ENCODE measurements at places on chromosomes 12 and 14.

GRCh38 chr12:49043856-49044258 is 16.7 kb downstream of the KMT2D start:
- DNase-seq: peak; percentile 48

DNA sequence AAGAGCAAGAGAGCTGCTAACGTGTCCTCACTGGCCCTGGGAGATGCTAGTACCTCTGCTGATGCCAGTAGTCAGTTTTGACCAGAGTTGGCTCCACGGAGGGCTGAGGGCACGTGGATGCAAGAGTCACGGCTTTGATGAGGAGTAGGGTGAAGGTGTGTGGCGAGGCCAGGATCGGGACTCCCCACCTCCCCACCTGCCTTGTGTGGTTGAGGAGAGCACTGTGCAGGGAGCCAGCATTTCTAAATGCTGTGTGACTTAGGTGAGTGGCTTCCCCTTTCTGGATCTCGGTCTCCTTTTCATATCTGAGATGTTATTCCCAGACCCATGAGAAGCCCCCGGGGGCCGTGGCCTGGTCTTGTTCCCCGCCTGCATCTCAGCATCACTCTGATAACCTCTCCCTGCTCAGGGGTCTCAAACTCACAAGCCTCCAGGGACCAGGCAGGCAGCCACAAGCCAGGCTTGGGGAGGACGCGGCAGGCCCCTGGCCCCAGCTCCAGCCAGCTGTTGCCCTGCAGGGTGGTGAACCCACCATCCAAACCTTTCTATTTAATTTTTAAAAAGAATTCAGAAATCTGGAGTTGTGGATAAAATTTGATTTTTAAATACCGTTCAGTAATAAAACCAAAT is 32.1 kb downstream of the MVK start:
- DNase-seq: no peak

DNA sequence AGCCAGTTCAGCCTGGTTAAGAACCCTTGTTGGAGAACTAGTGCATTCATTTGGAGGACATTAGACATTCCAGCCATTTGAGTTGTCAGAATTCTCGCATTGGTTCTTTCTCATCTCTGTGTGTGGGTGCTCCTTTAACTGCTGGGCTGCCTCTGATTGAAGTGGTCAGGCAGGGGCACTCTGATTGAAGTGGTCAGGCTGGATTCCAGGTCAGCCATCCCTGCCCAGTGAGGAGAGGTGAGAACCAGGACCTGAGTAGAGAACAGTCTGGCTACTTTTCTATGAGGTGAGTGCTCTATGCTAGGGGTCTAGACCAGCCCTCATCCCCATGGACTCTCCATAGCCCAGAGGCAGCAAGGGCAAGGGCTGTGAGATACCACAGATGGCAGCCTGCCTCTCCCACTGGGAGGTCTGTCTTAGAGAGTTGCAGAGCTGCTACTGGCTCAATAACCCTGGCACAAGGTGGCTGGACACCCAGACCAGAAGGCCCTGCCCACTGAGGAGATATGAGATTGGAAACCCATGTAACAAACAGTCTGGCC is 691.6 kb downstream of the TMTC2 start:
- DNase-seq: no peak

GRCh38 chr14:72714094-72714493 is 179.8 kb downstream of the DPF3 start:
- DNase-seq: no peak

DNA sequence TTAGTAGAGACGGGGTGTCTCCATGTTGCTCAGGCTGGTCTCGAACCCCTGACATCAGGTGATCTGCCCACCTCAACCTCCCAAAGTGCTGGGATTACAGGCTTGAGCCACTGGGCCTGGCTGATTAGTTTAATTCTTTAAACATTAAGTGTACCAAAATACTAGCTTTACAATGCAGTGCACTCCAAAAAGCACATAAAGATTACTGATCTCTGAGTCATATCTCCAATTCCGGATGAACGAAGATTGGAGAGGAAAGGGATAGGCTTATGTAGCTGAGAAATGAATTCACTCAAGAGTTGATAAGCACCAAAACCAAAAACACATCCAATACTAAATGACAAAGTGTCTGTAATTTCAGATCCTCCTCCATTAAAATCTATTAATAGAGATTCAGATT is 15.1 kb downstream of the NAV3 start:
- DNase-seq: no peak

DNA sequence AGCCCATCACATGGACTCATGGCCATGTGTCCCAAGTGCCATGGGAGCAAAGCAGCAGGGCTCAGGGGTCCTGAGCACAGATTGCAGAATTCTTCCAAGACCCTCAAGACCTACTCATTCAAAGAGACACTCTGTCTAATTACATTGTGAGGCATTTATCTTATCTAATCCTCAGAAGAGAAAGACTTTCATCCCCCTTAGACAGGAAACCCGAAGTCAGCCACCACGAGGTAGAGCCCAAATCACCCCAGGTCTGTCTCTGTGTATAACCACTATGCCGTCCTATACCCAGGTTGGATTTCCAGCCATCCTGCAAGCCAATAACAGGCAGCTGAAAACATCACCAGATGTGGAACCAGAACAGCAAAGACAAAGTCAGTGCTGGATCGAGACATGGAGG is 8.9 kb upstream of the BCL11B start:
- DNase-seq: no peak

DNA sequence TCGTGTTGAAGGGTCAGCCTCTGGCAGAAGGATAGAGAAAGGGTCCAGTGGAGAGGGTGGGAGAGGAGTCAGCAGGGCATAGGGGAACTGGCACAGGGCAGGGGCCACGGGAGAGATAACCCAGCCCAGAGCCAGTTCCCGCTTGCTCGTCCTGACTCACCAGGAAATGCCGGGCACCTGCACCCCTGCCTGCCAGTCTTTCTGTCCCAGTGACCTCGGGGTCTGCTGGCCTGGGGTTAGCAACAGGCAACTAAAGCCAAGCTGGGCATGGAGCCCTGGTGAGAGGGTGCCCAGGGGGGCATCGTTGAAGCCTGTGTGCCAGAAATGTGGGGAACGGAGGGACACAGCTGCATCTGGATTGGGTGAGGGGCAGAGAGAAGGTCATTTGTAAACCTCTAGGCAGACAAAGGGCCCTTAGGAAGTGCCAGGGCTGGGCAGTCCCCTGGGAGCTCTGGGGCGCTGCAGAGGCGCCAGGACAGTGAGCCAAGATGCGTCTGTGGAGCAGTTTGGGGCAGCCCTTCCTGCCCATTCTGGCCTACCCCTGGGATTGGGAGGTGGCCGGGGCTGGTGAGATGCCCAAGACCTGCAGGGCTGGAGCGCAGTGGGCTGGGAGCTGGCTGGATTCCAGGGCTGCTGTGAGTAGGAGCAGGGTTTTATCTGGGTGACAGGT is 5.5 kb downstream of the TNFAIP2 start:
- DNase-seq: no peak

GRCh38 chr12:56677680-56678079 is 10.4 kb downstream of the PTGES3 start:
- no peak for DNase-seq

DNA sequence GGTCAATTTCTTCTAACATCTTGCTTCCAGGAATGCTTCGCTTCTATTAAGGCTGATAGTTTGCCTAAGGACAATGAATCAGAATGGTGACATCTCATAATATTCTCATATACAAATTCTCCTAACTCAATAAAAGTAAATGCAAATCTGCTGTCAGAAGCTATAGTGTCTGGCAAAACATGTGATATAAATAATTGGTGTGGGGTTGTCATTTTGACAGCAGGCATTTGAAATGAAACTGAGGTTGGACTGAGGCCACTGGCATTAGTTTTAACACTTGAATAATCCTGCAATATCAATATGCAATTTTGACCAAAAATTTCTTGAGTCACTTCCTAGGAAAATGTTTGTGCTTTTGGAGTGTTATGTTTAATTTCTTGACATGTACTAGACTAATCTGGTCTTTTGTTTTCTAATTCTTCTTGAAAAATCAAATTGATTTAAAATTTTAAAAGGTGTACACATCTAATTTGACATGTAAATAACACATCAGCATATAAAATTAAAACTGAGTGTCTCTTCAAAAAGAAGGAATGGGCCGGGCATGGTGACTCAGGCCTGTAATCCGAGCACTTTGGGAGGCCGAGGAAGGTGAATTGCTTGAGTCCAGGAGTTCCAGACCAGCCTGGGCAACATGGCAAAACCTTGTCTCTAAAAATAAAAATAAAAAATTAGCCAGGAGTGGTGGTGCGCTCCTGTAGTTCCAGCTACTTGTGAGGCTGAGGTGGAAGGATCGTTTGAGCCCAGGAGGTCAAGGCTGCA is 92.3 kb upstream of the BTG1 start:
- no peak for DNase-seq

DNA sequence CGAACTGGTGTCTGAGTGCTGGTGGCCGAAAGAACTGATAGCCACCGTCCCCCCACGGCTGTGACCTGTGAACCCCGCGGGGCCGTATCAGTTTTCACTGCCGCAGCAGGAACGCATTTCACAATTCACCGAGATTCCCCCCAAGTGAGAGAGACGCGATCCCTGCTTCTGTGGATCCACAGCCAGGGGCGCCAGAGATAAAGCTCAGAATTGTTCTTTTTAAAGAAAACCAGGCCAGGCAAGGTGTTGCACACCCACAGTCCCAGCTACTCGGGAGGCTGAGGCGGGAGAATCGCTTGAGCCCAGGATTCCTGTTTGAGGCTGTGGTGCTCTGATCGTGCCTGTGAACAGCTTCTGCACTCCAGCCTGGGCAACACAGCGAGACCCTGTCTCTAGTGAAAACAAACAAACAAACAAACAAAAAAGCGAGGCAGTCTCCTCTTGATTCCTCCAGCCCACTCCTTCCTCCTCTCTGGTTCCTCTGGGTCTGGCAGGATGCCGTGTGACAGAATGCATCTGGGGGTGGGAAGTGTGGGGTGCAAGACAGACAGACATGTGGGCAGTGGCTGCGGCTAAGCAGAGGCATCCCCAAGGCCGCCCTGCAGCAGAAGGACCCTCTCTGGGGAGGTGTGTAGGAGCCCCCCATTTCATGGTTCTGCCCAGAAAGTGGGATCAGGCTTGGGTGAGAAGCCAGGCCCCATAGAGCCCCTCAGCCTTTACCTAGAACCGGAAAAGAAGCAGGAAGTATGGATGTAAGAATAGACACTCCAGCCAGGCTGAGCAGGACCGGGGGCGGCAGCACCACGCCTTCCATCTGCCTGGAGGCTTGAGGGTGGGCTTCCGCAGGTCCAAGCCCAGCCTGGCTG is 39.2 kb upstream of the PPP1R13B start:
- DNase-seq: no peak

GRCh38 chr14:103072595-103073366 is 11.2 kb upstream of the LBHD2 start:
- no peak for DNase-seq

DNA sequence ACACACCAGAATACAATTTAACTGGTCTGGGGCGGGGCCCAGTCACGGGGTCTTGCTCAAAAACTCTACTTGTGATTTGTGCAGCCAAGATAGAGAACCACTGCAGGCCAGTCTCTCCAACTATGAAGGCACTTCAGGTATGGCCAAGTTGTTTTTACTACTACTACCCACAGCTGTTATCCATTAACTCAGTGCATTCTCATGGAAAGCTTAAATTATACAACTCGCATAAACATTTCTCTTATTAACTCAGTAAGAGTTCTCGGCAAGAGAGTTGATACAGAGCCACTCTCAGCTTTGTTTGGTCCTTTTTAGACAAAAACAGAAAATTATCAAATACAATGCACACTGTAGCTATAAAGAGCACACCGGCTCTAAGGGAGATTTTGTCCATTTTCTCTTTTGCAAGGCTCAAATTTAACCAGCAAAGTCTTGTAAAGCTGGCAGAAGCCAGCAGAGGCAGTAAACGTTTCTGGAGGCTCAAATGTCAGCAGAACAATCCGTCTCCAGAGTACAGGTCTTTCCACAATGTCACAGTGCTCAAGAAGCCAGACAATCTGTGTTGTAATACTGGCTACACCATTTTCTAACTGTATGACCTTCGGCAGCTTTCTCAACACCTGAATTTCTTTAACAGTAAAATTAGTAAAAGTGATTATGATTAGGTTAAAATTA is 85.9 kb downstream of the PTGER2 start:
- DNase-seq: no peak

DNA sequence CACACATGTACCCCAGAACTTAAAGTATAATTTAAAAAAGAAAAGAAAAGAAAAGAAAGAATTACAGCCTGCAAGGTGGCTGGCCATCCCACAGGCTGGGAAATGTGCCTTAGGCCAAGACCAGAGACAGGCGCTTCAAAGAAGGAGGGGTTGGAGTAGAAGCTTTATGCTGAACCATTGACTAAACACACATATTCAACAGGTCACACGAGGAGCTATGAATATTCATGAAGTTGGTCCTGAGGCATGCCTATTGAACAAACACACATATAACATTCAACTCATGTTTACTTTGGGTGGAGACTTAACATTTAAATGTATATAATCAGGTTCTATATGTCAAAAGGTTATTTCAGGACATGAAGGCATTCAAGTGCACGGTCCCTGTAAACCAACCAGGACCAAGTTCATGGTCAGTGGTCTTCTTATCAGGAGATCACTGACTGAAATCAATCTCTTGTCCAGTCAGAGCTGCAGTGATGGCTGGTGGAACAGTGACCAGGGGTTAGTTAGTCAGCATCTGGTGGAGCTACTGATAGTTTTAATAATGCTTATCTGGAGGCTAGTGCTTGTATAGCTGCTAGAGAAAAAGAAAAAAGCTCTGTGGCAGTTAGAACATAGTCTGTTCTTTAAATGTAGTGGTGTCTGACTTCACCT is 35.6 kb upstream of the ITPR2 start:
- no peak for DNase-seq

DNA sequence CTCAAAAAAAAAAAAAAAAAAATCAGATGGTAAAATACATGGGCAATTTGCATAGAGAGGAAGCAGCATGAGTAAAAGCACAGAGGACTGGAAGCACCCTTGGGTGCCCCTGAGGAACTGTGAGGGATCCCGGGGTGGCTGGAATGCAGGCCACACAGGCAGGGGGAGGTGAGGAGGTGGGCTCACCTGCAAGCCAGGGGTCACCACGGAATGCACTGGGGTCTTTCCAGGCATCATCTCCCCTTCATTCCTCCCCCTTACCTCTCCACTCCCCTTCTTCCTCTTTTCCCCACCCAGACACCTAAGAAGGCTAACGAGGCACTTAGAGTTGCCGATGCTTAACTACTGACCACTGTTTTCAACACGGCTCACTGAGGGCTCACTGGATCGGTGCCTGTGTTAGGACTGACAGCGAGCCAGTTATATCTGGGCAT is 14.4 kb upstream of the HIP1R start:
- DNase-seq: no peak

DNA sequence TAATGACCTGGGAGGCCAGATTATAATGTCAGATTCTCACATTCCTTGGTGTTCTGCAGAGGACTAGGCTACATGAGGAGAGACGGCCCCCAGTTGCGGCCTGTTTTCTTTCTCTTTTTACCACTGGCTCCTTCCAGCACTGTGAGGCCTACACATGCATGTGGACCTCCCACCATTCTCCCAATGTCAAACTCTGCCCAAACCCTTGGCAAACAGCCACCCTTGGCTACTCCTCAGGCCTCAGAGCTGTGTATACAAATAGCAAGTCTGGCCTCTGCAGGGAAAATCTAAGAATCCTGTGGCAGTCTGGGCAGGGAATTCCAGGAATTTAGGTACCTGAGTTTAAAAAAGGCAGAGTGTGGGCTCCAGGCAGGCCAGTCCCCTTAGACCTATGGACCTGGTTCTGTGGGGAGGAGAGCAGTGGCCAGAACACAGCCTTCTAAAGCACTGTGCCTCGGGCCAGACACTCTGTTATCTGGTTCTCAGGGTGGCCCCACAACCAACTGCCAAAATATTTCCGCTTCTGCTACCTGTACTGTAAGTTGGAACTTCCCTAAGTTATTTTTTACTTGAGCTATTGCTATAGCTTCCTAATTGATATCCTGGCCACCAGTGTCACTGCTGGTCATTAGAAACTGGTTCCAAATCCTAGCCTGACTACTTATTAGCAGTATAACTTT is 19.9 kb upstream of the NEDD1 start:
- no peak for DNase-seq

- DNase-seq: no peak
Observed at GRCh38 chr14:32561520-32561919, 232.4 kb downstream of the AKAP6 start.
